ENCODE measurements at places on chromosomes 5 and 9.
A peak's percentile ranks its signal among the peaks of the same experiment; 100 is the strongest.

DNA sequence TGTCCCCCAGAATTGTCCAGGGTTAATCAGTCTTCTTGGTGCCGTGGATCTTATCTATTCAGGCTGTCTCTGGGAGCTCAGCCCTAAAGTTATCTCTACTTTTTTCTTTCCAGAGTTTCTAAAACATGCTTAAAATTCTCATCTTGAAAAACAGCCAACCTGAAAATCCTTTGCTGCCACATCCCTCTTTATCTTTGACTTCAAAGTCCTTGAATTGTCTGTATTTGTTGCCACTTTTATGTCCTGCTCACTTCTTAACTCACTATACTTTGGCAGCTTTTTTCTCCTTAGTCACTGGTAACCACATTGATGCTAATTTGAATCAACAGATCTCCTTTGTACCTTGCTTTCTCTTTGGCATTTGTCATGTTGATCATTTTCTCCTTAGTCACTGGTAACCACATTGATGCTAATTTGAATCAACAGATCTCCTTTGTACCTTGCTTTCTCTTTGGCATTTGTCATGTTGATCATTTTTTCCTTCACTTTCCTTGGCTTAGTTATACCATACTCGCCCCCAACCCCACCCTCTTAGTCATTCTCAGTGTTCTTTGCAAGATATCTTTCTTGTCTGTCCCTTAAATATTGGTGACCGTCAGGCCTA is 8.5 kb downstream of the DMXL1 start:
- DNase-seq, result no peak

GRCh38 chr9:126320158-126320922 is 6.3 kb upstream of the MVB12B start:
- no peak for DNase-seq

- no peak for DNase-seq
Observed at GRCh38 chr9:84701801-84702200, 32.3 kb downstream of the NTRK2 start.

DNA sequence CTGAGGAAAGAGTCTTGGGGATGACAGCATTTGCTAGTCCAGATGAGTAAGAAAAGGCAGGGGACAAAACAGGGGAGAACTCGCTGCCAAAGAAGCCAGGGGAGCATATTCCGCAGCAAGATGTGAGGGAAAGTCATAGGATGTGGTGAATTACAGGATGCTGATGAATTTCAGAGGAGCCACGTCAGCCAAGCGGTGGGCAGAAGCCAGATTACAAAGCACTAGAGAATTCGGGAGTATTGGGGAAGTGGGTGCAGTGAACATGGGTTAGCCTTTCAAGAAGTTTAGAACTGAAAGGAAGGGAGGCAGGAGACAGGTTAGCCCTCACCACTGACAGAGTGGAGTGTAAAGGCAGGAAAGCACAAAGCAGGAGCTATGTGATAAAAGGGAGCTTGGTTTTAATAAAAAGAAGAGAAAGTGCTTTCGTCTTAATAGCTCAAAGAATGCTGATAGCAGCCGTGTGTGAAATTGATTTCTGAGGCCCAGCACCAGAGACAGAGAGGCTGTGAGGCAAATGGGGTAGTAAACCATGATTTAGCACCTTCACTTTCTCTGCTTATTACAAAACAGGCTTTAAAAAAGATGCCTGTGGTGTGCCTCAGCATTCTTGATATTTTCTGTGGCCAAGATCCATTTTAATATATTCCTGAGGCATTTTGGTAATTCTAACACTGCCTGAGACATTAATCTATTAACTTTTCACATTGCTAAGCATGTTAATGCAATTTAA is 16.9 kb downstream of the ADAMTSL1 start:
- no peak for DNase-seq

GRCh38 chr9:2453701-2454100 is 167.9 kb upstream of the VLDLR start:
- DNase-seq, result no peak

- no peak for DNase-seq
Observed at GRCh38 chr9:78559449-78559885, 262.5 kb downstream of the PSAT1 start.

DNA sequence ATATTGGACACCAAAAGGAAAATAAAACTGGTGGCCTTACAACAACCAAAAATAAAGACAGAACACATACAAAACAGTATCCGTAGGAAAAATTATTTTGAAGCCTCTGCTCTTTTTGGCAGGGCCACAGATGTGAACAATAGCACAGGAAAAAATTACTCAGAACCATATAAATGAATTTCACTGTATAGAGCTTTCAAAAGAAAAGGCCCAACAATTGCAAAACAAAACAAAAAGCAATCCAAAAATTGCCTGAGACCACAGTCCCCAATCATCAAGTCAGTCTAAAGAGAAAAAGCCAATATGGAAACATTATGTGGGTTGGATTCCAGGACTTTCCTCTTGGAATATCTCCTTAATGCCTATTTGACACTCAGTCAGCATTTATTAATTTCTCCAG is 243.8 kb downstream of the CEMIP2 start:
- no peak for DNase-seq

DNA sequence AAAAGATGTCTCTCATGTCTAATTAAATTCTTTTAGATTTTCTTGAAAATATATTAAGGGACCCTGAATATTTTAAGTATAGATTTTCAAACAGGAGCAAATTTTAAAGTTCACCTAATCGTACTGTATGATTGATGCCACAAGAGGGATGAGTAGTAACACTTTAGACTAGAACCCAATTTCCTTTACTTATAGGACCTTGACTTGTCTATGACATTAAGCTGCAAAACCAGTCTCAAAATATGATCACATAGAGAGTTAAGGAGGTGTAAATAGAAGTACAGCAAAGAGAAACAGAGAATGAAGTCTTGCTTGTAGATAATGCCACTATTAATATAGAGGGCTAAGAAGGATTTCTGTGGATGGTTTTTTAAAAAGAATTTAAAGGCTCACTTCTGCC is 312.9 kb upstream of the PRR16 start:
- no peak for DNase-seq

GRCh38 chr9:16787724-16788123 is 82.7 kb downstream of the BNC2 start:
- DNase-seq, result no peak

DNA sequence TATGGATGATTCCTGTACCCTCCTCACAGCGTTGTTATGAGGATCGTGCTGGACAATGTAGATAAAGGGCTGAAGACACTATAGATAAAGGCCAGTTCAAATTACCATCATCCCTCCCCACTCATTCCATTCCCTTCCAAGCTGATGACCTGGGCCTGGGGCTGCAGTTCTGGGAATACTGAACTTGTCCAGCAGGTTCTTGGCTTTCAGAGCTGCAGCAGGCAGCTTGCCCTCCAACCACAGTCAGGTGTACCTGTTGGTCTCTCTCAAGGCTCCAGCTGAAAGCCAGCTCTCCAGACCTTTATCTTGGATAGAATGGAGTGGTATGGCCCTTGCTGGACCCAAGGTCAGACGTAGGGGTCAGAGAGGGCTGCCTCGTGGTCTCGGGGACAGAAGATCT is 92.5 kb downstream of the PCDH1 start:
- DNase-seq, result no peak

DNA sequence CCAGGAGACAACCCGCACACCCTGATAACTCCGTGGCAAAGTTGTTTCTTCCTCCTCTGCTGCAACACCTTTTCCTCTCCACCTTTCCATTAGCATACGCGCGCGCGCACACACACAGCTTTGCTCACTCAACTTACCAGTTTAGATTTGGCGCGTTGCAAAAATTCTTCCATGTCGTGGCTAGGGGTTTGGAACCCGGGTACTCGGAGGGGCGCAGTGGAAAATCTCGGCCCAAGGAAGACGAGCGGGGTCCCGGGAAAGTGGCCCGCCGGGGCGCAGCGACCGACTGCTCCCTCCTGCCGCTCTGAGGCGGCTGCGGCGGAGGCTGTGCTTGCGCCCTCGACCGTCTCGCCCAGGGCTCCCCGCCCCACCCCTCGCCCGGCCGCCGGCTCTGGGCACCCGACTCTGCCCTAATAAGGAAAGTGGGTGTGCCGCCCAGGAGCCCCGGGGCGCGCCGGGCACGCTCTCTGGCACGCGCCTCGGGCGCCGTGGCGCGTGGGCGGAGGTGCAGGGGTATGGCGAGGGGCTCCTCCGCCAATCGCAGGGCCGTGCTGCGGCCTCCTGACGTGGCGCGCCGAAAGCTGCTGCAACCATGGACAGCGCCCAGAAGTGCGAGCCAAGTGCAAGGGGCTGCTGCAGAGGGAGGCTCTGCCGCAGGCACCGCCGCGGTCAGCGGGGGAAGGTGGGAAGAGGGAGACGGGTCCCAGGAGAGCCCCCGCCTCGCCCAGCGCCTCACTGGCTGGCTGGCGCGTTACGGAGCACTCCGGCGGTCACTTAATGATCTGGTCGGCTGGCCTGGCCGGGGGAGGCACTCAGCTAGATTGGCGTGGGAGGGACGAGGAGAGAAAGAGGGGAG is at the start of gene PRUNE2:
Gene PRUNE2, minus strand, starts transcription at position 324 of the 856 bp plus-strand sequence. Its CDS starts 151 bp downstream, at position 173.
- peak; percentile 55 for DNase-seq

GRCh38 chr5:52693280-52693679 is 94.4 kb upstream of the ITGA1 start:
- DNase-seq, result no peak

DNA sequence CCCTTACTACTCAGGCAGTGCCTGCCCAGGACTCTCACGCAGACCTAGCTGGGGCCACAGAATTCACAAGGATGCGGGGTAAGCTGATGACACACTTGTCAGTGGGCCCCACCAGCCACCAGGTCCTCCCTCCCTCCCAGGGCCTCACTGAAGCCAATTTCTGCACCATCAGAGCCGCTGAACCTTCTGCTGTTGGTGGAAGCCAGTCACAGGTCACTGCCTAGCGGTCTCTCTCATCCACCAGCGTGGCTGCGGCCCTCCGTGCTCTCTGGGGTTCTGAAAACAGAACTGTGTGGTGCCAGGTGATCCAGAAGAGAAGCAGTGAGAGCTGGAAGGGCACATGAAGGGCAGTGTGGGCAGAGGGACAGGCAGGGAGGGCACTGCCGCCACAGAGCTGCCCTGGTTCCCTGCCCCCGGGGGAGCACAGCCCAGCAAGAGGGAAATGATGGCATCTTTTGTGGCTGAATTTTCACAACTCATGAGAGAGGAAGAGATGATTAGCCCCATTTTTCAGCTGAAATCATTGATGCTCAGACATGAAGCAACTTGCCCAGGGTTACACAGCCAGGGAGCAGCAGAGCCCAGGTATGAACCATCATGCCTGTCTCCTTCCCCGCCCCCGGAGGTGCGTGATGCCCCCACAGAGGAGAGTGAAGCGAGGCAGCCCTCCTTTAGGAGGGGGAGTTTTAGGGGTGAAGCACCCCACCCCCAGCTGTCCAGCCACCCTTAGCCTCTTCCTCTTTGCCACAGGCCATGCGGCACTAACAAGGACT is 41.4 kb upstream of the CPLX2 start:
- DNase-seq, result no peak

DNA sequence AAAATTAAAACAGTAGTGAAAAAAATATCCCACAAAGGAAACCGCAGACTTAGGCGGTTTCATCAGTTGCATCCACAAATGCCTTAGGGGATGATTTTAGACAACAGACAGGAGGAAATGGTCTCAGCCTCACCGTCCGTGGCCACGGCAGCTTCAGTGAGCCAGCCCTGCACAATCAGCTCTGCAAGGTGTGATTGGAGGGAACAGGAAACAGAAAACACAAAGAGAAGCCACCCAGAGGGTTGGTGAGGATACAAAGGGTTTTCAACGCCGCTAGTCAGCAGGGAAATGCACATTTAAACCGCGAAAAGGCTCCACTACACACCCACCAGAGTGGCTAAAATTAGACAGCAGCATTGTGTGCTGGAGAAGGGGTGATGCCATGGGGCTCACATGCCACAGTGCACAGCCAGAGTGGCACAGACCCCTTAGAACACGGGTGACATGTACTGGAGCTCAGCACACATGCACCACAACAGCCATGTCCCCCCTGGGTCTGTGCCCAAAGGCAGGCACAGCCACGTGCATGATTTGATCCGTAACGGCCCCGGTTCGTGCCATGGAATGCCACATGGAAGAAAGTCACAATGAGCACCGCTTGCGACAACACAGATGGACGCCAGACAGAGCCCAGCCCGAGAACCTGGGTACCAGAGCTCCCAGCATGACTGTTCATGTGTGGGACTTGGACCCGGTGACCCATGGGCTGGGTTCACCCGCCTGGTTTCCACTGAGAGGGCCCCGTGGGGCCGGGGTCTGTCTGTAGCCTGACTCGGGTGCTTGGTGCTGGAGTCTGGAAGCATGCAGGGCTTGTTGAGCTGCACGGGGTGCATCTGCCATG is 18.3 kb upstream of the TERT start:
- no peak for DNase-seq

- DNase-seq, result no peak
Observed at GRCh38 chr5:177393206-177393765, 7.2 kb downstream of the PFN3 start.

DNA sequence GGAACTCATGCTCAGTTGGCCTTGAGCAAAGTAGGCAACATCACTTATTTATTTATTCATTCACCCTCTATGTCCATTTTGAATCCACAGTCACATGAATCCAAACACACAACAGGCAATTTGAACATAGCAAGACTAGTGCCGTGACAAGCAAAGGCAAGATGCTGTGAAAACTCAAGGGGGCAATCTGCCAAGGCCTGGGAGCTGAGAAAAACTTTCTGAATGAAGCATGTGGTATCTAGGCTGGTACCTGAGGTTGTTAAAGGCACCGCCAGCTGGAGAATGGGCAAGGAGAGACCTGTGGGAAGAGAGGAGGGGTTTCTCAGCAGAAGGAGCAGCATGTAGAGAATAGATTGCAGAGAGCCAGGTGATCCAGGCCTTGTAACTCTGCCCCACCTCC is 98.3 kb upstream of the ATP10B start:
- no peak for DNase-seq

- no peak for DNase-seq
Observed at GRCh38 chr9:6714176-6714575, 43.6 kb upstream of the KDM4C start.

GRCh38 chr5:142671266-142671665 is 14.6 kb downstream of the FGF1 start:
- DNase-seq, result no peak

DNA sequence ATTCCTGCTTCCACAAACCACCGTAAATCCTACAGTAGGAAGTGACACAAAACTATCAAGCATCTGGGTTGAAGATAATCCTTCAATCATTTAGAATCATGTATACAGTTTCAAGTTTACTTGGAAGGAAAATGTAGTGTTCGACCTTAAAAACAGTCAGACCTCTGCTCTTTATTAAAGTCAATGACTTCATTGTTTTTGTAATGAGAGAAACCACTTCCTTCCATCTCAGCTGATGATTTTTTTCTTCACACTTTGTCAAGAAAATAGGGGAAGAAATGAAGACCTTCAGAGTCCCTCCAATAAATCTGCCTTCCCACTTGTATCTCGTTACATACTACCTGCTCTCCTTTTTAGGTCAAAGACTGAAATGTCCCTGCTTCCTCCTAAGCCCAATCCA is 30.1 kb downstream of the TUSC1 start:
- DNase-seq, result no peak

GRCh38 chr5:141476132-141476911 is 556 bp downstream of the PCDHGC3 start:
- peak; percentile 34 for DNase-seq

GRCh38 chr5:159773062-159773924 is 143.0 kb upstream of the ADRA1B start:
- DNase-seq, result no peak
